ENCODE measurements at places on chromosomes 16 and 17. TPM values are rescaled to one million over a fixed set of nuclear protein-coding genes. Genes with fewer than 3 reads are reported as not detected.
A peak's percentile ranks its signal among the peaks of the same experiment; 100 is the strongest.

The CCL17 gene
- not detected for total RNA-seq

The ST6GALNAC1 gene
- not detected for total RNA-seq

GRCh38 chr17:30720013-30720471 is 104.5 kb downstream of the CRLF3 start:
- no peak overlapping the region for H3K27ac ChIP-seq
- peak; percentile 72 for DNase-seq
- no peaks in the 10 kb centered on the region for H3K27me3 ChIP-seq
- H3K4me3 ChIP-seq: no peak overlapping the region

GRCh38 chr17:29004081-29004692 is 1.6 kb downstream of the SEZ6 start:
- H3K4me1 ChIP-seq: peaks cover 11% of the 10 kb centered on the region
- no peak for DNase-seq
- H3K27ac ChIP-seq: no peak overlapping the region
- H3K27me3 ChIP-seq: peaks cover 39% of the 10 kb centered on the region
- H3K4me3 ChIP-seq: no peak overlapping the region
- no peaks in the 10 kb centered on the region for H3K36me3 ChIP-seq

DNA sequence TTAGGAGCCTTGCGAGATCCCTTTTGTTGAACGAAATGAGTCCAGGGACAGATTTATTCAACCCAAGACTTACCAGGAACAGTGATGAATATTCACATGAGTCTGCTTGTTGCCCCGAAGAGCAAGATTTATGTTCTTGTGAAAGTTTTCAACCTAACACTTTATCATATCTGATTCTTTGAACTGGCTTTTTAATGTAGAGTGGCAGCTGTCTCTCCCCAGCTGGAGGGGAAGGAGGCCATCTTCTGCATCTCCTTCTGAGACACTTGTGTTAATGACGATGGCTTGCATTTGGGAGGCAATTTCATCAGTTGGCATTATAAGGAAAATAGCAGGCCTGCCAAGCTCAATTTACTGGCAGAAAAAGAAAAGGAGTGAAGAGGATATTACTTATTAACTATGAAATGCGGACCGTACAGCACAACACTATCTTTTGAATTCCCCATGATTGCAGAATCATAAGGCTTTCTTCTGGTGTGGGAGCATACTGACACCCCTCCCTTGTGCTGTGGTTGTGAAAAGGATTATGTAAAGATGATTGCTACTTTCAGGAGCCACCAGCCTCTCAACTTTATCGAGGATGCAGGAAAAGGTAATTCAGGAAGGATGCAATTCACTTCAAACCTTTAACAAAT is 35.7 kb downstream of the SMARCE1 start:
- H3K4me1 ChIP-seq: no peaks in the 10 kb centered on the region
- DNase-seq: no peak
- H3K4me3 ChIP-seq: no peak overlapping the region
- H3K36me3 ChIP-seq: peaks cover 1% of the 10 kb centered on the region

- H3K36me3 ChIP-seq: no peaks in the 10 kb centered on the region
- no peak overlapping the region for H3K27ac ChIP-seq
- H3K4me3 ChIP-seq: no peak overlapping the region
Measured at GRCh38 chr17:4721203-4722135, 9.8 kb upstream of the MED11 start.

DNA sequence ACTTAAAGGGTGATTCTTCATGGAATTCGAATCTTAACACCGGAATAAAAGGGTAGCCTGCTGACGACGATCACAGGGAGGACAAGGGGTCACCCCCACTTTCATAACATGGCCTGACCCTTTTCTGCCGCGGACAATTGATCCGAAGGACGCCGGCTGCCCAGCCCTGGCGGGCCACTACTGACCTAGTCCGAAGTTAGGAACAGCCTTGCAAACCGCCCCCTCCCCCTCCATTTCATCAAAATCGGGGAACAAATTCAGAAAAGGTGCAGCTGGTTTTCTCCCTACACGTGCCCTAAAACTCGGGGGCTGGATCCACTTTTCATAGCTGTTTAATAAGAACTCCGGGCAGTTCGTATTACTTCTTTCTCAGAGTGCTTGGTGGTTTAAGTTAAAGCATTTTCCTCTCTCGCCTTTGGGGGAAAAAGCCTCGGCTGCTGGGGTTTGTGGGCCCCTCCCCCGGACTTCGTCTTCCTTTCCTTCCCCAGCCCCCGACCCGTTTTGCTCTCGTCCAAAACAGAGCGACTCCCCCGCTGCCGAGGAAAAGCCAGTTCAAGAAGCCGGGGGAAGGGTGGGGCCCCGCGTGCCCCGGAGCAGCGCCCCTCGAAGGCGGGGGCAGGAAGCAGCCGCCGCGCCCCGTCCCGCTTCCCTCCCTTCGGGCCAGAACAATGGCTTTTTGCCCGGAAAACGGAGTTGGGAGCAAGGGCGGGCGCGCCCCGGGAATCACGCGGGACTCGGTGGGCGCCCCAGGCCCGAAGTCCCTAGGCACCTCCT is 641 bp upstream of the CBX2 start:
- H3K27me3 ChIP-seq: peaks cover 23% of the 10 kb centered on the region
- peaks cover 1% of the 10 kb centered on the region for H3K36me3 ChIP-seq
- peak overlapping the region; percentile 64 for H3K4me3 ChIP-seq
- H3K4me1 ChIP-seq: peaks cover 15% of the 10 kb centered on the region
- peak; percentile 49 for DNase-seq
- H3K27ac ChIP-seq: no peak overlapping the region

DNA sequence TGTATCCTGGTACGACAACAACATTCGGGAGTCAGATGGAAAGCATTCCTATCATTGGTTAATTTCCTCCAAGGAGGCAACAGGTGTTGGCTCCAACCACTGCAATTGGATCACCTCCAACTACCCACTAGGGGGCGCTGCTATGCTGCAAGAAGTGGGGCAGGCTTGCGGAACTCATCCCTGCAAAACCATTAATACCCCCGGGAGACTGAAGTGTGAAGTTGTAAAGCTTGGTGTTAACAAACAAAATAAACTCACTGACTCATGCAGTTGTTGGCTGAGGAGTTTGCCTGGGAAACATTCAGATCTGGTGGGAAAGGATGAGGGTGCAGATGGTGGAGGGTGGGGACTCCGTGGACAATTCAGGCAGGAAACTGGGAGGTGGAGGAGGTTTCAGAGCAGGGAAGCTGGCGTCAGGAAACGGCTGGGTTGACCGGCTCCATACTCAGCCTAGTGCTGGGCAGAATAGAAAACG is 84.9 kb downstream of the HS3ST2 start:
- no peak for DNase-seq
- H3K36me3 ChIP-seq: no peaks in the 10 kb centered on the region
- H3K4me3 ChIP-seq: no peak overlapping the region
- no peaks in the 10 kb centered on the region for H3K4me1 ChIP-seq

The TSNAXIP1 gene
- 2.3 TPM for total RNA-seq

- H3K27ac ChIP-seq: no peak overlapping the region
- no peaks in the 10 kb centered on the region for H3K36me3 ChIP-seq
- no peak for DNase-seq
- H3K4me3 ChIP-seq: no peak overlapping the region
- H3K27me3 ChIP-seq: no peaks in the 10 kb centered on the region
Measured at GRCh38 chr17:40497695-40498094, 3.7 kb downstream of the TNS4 start.

GRCh38 chr17:72271603-72272002 is 150.8 kb downstream of the SOX9 start:
- no peaks in the 10 kb centered on the region for H3K36me3 ChIP-seq
- no peaks in the 10 kb centered on the region for H3K4me1 ChIP-seq
- no peak overlapping the region for H3K27ac ChIP-seq
- H3K27me3 ChIP-seq: peaks cover 4% of the 10 kb centered on the region
- no peak for DNase-seq

DNA sequence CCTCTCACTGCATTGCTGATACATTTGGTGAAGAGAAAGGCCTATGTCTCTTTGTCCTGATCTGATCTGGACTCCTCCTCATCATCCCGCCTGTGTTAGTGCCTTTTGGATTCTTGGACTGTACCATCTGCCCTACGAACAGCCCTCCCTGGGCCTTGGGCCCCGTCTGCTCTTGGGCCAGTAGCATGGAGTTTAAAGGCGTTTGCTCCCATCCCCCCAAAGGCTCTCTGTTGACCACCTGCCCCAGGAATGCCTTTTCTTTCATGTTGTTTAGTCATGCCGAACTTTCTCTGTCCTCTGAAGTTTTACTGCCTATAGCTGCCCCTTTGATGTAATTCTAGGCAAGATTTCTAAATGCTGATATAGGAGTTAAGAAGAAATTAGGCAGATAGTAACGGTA is 30.9 kb upstream of the MEAK7 start:
- DNase-seq: no peak
- H3K27ac ChIP-seq: no peak overlapping the region
- H3K4me3 ChIP-seq: no peak overlapping the region
- no peaks in the 10 kb centered on the region for H3K27me3 ChIP-seq
- H3K36me3 ChIP-seq: no peaks in the 10 kb centered on the region

GRCh38 chr16:84324434-84325262 is 30.0 kb downstream of the WFDC1 start:
- no peak for DNase-seq
- H3K27ac ChIP-seq: no peak overlapping the region
- no peak overlapping the region for H3K4me3 ChIP-seq
- no peaks in the 10 kb centered on the region for H3K36me3 ChIP-seq
- H3K4me1 ChIP-seq: no peaks in the 10 kb centered on the region

GRCh38 chr17:36608794-36609497 is 7.6 kb downstream of the MRM1 start:
- no peaks in the 10 kb centered on the region for H3K27me3 ChIP-seq
- H3K27ac ChIP-seq: no peak overlapping the region
- H3K36me3 ChIP-seq: peaks cover 2% of the 10 kb centered on the region
- H3K4me3 ChIP-seq: no peak overlapping the region
- DNase-seq: peak; percentile 90

DNA sequence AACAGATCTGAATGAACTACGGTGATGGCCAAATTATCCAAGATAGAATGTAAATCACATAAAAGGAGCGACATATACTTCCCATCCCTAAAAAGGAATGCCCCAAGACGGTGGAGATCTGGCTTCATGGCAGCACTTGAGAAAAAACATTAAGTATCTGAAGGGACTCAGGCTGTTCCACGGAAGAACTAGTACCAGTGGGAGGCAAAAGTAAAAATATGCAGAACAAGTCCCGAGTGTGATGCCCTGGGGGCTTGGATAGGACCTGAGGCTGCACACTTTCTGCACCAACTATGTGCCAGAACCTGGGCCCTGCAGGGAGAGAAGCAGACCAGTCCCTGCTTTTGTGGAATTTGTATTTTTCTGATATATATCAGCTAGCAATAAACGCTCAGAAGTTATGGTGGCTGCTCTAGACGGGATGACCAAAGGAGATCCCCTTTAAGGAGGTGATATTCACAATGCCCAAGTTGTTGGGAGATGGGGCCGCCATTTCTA is 539 bp upstream of the CKLF start:
- peaks cover 72% of the 10 kb centered on the region for H3K4me1 ChIP-seq
- peak overlapping the region; percentile 82 for H3K27ac ChIP-seq
- H3K4me3 ChIP-seq: peak overlapping the region; percentile 92

The PDE6G gene
- total RNA-seq: not detected

DNA sequence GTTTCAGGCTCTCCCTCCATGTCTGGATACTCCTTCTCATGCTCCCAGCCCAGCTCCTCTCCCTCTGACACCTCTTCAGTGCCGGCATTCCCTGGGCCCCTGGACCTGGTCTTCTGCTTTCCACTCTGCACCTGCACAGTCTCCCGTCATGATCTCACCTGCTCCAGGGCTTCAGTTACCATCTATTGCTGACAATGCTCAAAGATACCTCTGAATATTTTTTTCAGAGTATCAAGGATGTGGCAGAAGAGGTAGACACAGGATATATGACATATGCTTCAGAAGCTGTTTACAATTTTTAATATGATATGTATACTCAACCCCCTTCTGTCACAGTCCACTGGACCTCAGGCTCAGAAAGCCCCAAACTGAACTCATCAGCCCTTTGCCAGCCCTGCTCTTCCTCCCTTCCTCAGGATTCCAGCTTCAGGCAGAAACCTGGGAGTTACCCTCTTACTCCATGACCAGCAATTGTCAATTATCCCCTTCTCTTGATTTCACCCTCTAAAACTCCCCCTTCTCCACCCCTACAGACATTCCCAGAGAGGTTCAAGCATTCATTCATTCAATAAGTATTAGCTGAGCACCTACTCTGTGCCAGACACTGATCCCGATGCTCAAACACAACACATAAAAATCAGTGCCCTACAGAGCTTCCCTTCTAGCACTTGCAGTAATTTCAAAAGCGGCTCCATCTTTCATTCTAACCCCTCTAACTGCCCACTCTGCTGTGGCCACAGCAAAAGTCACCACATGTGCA is 7.8 kb upstream of the MLLT6 start:
- peaks cover 7% of the 10 kb centered on the region for H3K27me3 ChIP-seq
- H3K4me1 ChIP-seq: peaks cover 15% of the 10 kb centered on the region
- H3K27ac ChIP-seq: no peak overlapping the region
- no peak overlapping the region for H3K4me3 ChIP-seq

The MYH2 gene
- not detected for total RNA-seq

The IRF8 gene
- total RNA-seq: not detected

DNA sequence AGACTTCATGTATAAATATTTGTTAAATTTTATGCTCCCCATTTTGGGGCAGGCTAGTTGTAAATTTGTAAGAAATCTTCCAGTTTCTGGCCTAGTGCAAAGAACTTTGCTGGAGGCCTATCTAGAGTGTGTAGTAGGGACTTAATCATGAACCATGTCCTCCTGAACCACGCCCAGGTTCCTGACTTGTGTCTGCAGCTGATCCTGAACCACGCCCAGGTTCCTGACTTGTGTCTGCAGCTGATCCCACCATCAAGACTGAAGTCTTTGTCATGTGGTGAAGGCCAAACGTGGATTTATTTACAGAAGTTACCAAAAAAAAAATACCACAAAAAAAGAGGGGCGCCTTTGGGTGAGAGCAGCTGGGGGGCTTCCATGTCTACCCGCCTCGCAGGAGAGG is 33.1 kb downstream of the LMF1 start:
- H3K4me1 ChIP-seq: no peaks in the 10 kb centered on the region
- H3K4me3 ChIP-seq: no peak overlapping the region
- DNase-seq: no peak

- DNase-seq: no peak
- peak overlapping the region; percentile 99 for H3K27ac ChIP-seq
- peaks cover 55% of the 10 kb centered on the region for H3K4me1 ChIP-seq
- H3K4me3 ChIP-seq: peak overlapping the region; percentile 99
Measured at GRCh38 chr16:74605746-74606520, 981 bp downstream of the GLG1 start.

- H3K4me1 ChIP-seq: no peaks in the 10 kb centered on the region
- no peaks in the 10 kb centered on the region for H3K36me3 ChIP-seq
- no peak overlapping the region for H3K27ac ChIP-seq
- no peak overlapping the region for H3K4me3 ChIP-seq
- DNase-seq: no peak
- peaks cover 24% of the 10 kb centered on the region for H3K27me3 ChIP-seq
Measured at GRCh38 chr16:85696781-85697180, 8.0 kb upstream of the GINS2 start.

GRCh38 chr17:75612906-75613626 is 20.2 kb upstream of the SMIM5 start:
- no peak for DNase-seq
- H3K4me3 ChIP-seq: no peak overlapping the region
- H3K27ac ChIP-seq: no peak overlapping the region
- H3K36me3 ChIP-seq: no peaks in the 10 kb centered on the region
- no peaks in the 10 kb centered on the region for H3K27me3 ChIP-seq
- no peaks in the 10 kb centered on the region for H3K4me1 ChIP-seq

- H3K27ac ChIP-seq: no peak overlapping the region
- H3K27me3 ChIP-seq: no peaks in the 10 kb centered on the region
- no peaks in the 10 kb centered on the region for H3K4me1 ChIP-seq
- peak; percentile 44 for DNase-seq
Measured at GRCh38 chr16:68037841-68038597, 14.9 kb downstream of the DUS2 start.

- H3K27ac ChIP-seq: no peak within 1 kb of the TSS
- peak within 1 kb of the TSS; percentile 66 for H3K4me3 ChIP-seq
- DNase-seq: no peak
Measured at GRCh38 chr16:62036101-62036801, at the start of gene CDH8. Gene CDH8, minus strand, starts transcription at chr16:62036438. Its CDS starts 15,035 bp downstream, at chr16:62021403.

The GRAP gene
- total RNA-seq: not detected

The CCDC182 gene
- not detected for total RNA-seq
